ENCODE measurements at places on chromosomes 2 and 18.

- DNase-seq = no peak
Observed at GRCh38 chr2:239920693-239921365, 104.3 kb downstream of the NDUFA10 start.

GRCh38 chr18:62998443-62998842, 283.1 kb downstream of the PHLPP1 start:
- DNase-seq = no peak

DNA sequence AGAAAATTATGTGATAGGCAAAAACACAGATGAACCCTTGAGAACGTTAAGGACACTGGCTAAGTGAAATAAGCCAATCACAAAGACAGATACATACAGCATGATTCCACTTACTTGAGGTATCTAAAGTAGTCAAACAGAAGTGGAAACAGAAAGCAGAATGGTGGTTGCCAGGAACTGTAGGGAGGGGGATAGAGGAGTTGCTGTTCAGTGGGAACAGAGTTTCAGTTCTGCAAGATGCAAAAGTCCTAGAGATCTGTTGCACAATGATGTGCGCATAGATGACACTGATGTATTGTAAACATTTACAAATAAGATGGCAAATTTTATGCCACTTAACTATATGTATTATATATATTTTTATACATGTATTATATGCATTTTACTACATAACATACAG, 59.7 kb downstream of the POLE4 start:
- DNase-seq = no peak

GRCh38 chr18:67608615-67609273, 92.2 kb upstream of the DSEL start:
- DNase-seq = no peak

DNA sequence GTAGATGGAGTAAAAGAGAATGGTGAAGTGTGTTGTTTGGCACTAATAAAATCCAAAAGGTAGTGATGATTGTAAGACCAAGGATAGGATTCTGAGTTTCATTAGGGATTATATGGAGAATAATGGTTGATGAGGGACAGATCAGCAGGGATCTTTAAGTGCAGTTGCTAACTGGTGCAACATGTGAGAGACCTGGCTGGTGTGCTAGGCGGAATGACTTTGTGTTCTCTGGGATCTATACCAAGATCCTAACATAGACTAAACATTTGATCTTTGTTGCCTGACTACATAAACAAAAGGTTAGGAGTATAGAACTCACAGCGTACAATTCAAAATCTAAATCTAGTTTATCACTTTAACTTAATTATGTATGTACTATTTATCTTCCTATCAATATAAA, 135.4 kb downstream of the PTRHD1 start:
- DNase-seq = no peak

DNA sequence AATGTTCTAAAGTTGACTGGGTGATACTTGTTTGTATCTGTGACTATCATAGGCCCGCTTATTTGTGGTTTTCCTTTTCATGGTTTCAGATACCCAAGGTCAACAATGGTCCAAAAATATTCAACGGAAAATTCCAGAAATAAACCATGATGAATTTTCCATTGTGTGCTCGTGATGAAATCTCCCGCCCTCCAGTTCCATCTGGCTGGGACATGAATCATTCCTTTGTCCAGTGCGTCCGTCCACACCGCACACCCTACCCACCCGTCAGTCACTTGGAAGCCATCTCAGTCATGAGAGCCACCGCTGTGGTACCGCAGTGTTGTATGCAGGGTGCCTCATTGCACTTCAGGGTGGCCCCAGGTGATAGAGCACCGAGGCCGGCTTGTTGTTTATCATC, 268.2 kb upstream of the PXDN start:
- DNase-seq = no peak

- DNase-seq = no peak
Observed at GRCh38 chr2:73764945-73765344, 15.0 kb downstream of the DUSP11 start.

DNA sequence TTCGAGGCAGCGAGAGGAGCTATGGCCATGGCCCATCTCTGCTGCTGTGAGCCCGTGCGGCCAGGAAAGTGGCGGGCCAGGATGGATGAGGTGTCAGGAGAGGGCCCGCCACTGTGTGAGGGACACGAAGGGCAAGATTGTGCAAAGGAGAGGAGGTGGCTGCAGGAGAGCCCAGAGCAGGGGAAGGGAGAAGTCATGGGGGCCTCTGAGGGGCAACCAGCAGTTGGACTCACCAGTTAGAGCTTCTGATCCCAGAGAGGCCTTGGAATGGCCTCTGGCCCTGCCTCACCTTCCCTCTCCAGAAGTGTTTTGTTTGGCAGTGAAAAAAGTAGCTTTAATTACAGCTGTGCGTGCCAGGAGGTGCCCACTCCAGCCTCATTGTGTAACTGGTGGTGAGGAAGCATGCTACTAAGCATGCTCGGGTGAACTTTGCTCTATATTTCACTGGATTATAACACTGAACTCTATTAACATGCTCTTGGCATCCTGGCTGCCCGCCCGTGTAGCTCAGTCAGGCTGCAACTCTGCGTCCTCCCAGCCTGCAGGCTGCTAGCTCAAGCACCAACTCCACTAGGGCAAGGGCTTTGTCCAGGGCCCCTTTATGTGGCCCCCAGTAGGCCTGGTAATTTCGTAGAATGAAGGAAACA, 34.2 kb downstream of the IMPA2 start:
- no peak for DNase-seq

GRCh38 chr2:230956827-230957755, 32.0 kb upstream of the GPR55 start:
- DNase-seq = no peak

DNA sequence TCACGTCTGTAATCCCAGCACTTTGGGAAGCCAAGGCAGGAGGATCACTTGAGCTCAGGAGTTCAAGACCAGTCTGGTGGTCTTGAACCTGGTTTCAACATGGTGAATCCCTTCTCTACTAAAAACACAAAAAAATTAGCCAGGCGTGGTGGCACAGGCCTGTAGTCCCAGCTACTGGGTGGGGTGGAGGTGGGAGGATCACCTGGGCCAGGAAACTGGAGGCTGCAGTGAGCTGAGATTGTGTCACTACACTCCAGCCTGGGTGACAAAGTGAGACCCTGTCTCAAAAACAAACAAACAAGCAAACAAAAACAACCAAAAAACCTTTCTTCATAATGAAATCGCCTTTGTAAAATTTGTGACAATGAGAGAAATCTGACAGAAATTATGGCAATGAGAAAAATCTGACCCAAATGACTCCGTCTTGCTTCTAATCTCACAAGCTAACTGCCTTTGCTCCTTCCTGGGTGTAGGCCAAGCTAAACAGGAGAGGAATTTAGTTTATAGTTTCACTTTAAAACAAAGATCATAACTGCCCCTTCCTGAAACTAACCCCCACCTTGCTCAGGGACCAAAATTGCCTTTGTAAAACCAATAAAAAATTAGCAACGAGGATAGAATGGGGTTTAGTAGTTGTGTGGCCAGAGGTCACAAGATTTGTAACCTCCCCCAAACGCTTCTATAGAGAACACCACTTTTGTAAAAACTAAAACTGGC, 60.7 kb upstream of the KIF5C start:
- no peak for DNase-seq

DNA sequence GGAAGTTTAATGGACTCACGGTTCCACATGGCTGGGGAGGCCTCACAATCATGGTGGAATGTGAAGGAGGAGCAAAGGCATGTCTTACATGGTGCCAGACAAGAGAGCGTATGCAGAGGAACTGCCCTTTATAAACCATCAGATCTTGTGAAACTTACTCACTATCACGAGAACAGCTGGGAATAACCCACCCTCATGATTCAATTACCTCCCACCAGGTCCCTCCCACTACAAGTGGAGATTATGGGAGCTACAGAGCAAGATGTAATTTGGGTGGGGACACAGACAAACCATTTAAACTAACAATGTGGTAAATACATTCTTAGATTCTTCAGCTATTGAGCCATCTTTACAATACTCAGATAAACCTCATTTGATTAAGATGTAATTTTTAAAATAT, 176.1 kb downstream of the SH3BP4 start:
- DNase-seq = no peak

GRCh38 chr2:41197781-41198180, 745.9 kb upstream of the SLC8A1 start:
- DNase-seq = no peak

GRCh38 chr18:23173912-23174311, 38.6 kb downstream of the CABLES1 start:
- DNase-seq = no peak

- no peak for DNase-seq
Observed at GRCh38 chr2:28729698-28730097, 21.9 kb upstream of the PPP1CB start.

GRCh38 chr2:5691985-5692529, at the start of gene SOX11:
Gene SOX11, plus strand, starts transcription at chr2:5692384. Its CDS starts 338 bp downstream, at chr2:5692722.
- no peak for DNase-seq

DNA sequence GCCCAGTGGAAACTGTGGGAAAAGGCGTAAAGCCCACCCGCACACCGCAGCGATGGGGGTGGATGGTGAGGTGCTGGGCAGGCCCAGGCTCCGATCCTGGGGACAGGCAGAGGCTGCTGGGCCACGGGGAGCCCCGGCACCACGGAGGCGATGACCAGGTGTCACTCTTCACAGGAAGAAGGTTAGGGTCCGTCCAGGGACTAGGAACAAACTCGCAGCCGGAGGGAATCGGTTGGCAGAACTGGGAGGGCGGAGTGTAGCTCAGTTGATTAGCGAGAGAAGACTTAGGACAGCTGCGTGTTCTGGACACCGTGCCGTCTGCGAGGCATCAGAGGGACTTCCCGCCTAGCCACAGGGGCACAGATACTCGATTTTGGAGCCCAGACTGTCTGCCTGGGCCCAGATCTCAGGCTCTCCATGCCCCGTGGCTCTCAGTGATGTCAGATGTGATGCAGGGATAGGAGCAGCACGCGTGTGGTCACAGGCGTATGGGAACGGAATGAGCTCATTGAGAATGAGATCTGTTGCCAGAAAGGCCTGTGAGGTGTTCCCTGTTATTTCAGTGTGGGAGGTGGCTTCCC, 16.1 kb upstream of the ALLC start:
- DNase-seq = no peak

- DNase-seq = no peak
Observed at GRCh38 chr18:3526421-3527354, 76.7 kb downstream of the TGIF1 start.

DNA sequence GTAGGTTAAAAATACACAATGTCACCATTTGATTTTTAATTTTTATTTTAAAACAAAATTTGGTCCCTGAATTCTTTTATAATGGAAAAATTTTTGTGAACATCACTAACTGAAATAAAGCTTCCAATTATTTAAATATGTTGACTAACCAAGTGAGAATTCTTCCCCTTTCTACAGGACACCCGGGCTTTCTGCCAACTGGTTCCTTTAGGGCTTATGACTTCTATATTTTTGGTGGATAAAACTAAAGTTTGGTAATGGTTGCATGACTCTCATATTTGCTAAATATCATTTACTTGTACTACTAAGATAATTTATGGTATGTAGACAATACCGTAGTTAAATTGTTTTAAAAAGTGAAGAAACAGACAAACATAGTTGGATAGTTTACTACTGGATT, 291.0 kb upstream of the DOK6 start:
- no peak for DNase-seq

DNA sequence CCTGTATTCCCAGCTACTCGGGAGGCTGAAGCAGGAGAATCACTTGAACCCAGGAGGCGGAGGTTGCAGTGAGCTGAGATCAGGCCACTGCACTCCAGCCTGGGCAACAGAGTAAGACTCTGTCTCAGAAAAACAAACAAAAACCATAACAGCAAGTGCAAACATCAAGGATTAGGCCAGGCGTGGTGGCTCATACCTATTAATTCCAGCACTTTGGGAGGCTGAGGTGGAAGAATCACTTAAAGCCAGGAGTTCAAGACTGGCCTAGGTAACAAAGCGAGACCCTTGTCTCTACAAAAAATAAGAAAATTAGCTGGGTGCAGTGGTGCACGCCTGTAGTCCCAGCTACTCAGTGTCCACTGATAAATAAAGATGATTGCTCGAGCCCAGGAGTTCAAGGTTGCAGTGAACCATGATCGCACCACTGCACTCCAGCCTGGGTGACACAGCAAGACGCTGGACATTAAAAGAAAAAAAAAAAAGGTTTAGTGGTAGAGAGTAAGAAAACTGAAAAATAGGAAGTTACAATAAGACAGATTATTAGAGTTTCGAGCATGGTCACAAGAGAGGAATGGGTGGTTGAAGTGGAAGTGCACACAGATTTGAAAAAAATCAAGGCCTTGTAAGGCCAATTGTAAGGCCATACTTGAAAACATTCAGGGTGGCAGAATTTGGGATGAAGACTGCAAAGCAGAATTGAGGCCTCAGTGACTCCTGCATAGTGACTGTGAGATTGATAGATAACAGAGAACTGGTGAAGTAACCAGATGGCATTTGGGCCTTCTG, 6.4 kb upstream of the KCMF1 start:
- DNase-seq = no peak

DNA sequence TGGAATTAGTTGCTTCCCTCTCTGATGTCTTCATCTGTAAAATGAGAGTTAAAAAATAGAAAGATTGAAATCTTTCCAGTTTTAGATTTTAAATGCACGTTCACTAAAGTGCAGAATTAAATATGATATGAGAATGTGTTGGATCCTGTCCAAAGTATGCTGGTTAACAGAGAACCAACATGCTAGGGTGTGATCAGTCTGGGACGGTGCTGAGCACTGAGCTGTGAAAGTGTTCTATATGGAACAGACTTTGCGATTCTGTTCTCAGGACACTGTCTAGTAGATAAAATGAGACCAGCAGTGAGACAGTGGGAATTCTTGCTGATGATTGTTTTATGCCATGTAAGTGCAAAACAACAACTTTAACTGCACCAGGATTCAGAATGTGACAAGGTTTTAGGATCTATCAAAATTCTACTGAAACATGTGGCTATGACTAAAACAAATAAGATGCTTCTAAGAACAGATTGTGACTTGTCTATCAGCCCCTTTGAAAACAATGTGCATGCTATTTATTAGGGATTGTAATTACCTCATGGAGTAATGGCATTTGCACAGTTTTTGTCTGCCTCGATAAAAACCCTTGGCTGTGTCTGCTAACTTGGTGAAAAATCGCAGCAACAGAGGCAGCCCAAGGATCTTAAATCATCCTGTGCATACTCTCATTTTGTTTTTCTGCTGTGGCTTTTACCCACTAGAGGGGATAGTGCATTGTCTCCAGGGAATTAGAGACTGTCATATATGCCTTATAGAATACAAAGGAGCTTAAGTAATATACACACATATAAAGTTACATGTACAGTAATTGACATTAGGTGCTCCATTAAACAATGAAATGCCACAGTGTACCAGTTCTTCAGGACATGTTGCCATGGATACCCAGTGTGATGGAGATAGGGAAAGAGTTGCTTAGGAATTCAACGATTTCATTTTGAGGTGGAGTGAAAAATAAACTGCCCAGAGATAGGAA, 55.1 kb downstream of the MAP3K20 start:
- no peak for DNase-seq

DNA sequence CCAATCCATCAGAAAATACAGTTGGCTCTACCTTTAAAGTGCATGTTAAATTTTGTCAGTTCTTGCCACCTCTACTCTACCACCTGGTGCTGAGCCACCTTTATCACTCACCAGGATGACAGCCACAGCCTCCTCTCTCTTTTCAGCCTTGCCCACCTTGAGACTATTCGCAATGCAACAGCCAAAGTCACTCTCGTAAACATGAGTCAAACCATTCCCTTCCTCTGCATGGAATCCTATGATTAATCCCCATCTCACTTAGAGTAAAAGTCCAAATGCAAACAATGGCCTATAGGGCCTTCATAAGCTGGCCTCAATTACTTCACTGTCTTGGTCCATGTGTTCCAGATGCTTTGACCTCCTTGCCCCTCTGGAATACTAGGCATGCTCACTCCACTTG, 5.8 kb upstream of the OSBPL6 start:
- DNase-seq = no peak

- DNase-seq = no peak
Observed at GRCh38 chr18:49486606-49486952, 455 bp downstream of the C18orf32 start.

GRCh38 chr2:188573453-188573852, 281.8 kb downstream of the GULP1 start:
- DNase-seq = no peak

Data from activated CD8-positive, alpha-beta memory T cell treated with anti-CD3 and anti-CD28 coated beads for 48 hours (primary cell).